ENCODE measurements at places on chromosomes 13 and 19. TPM values are rescaled to one million over a fixed set of nuclear protein-coding genes. Genes with fewer than 3 reads are reported as not detected.

DNA sequence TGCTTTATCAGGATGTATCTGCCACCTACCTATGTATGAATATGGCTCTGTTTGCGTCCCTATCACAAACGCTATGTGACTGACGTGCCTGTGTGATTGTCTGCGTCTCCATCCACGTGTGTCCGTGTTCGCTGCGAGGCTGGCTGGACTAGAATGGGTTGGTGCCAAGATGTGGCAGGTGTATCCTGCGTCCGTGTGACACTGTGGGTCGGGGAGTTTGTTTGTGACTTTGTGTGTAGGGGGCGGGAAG lies 6.7 kb upstream of the HOOK2 start:
- DNase-seq, result no peak

GRCh38 chr19:4773047-4773640 lies 18.4 kb upstream of the FEM1A start:
- DNase-seq, result no peak

OR7C1 gene
- polyA plus RNA-seq, result 0.18 TPM

DNA sequence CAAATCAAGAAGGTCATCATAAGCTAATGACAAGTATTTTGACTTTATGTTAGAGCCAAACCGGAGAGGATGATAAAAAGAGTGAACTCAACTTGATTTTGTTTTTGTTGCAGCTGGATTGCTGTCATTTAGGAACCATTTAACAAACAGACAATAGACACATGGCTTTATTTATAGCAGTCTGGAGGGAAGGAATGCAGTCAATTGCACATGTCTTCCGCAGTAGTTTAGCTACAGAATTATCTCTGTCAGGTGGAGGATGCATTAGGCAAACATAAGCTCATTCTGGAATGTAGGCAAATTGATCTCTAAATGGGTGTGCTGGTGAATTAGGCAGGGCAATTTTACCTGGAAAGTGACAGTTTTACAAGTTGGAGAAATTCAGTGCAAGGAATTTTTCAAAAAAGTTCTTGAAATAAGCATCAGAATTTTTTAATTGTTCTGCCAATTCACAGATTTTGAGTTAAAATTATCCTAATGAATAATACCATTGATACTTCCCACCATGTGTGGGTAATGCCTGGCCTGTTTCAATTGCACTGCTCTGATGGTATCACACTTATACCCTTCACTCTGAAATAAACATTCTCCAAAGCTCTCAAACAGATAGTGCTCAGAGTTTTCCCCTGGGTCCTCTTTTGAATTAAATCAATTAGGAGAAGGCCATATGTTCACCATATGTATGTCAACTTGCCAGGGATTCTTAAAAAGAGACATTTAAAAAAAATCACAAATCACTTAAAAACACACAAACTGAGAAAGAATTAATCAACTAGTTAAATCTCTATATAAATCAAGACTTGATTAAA lies 318.3 kb downstream of the NDFIP2 start:
- DNase-seq, result no peak
